ENCODE measurements at places on chromosomes 5 and 9. TPM values are rescaled to one million over a fixed set of nuclear protein-coding genes. Genes with fewer than 3 reads are reported as not detected.

- peak; percentile 51 for DNase-seq
Measured at GRCh38 chr5:43192558-43193180, 644 bp downstream of the NIM1K start.

DNA sequence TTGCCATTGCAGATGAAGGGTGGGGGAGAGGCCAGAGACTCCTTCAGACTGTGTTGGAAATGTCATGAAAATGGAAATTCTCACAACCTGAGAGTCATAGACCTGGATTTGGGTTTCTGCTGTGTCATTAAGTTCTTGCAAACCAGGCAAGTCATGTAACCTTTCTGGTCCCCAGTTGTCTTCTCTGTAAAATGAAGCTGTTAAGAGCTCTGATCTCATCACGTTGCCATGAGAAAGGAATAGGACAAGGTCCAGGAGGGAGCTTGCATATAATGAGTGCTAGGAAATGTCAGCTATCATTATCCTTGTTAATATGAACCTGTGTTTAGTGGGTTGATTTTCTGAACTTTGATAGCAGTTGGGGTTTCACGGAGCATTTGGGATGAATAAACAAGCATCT lies 59.1 kb downstream of the FGF1 start:
- no peak for DNase-seq

- no peak for DNase-seq
Measured at GRCh38 chr9:131113655-131114054, 11.7 kb upstream of the NUP214 start.

BRIX1 gene
- total RNA-seq = 13.4 TPM

CATSPER3 gene
- 0.68 TPM for total RNA-seq

CXCL14 gene
- 11.2 TPM for total RNA-seq

FOXD4L5 gene
- 0.10 TPM for total RNA-seq

OBP2B gene
- total RNA-seq = not detected
